ENCODE measurements at places on chromosomes 1 and 21. TPM values are rescaled to one million over a fixed set of nuclear protein-coding genes. Genes with fewer than 3 reads are reported as not detected.

DNA sequence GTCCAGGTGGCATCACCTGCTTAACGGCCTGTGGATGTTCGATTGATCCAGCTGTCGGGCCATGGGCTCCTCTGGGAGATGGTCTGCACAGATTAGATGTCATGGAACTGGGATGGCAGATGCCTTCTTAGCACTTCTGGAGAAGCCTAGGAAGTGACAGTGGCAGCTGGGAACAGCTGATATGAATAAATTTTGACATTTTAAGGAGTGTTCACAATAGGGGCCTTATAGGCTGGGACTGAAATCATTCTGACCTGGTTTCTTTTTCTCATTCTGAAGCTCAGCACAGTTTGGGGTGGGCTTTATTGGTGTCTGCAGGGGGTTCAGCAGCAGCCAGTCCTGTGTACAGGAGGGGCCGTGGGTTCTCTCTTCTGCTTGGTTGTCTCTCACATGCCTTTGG is 175.3 kb downstream of the CACNA1E start:
- DNase-seq = no peak

DNA sequence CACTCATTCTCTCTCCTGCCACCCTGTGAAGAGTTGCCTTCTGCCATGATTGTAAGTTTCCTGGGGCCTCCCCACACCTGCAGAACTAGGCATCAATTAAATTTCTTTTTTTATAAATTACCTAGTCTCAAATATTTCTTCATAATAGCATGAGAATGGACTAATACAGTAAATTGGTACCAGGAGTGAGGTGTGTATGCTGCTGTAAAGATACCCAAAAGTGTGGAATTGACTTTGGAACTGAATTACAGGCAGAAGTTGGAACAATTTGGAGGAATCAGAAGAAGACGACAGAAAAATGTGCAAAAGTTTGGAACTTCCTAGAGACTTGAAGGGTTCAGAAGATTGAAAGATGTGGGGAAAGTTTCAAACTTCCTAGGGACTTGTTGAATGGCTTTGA is 308.1 kb upstream of the TMPRSS15 start:
- no peak for DNase-seq

- DNase-seq = no peak
These were observed 308.2 kb downstream of the DISC1 start for GRCh38 chr1:231934797-231935196.

DNA sequence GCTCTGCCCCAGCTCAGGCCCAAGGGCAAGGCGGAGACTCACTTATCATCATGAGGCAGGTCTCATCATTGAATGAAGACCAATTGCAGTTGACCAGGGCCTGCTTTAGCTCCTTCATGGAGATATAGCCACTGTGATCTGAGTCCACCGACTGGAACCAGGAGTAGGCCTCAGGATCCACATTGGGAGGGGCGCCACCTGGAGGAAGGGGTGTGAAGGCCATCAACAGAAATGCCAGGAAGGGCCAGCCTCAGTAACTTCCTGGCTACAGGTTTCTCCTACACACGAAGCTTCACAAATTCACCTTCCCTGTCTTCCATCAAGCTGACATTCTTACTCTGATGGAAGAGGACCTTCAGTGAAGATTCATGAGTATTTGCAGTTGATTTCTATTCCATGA is 11.6 kb downstream of the PEF1 start:
- no peak for DNase-seq

GRCh38 chr1:26536081-26536480 is 6.5 kb downstream of the RPS6KA1 start:
- no peak for DNase-seq

DNA sequence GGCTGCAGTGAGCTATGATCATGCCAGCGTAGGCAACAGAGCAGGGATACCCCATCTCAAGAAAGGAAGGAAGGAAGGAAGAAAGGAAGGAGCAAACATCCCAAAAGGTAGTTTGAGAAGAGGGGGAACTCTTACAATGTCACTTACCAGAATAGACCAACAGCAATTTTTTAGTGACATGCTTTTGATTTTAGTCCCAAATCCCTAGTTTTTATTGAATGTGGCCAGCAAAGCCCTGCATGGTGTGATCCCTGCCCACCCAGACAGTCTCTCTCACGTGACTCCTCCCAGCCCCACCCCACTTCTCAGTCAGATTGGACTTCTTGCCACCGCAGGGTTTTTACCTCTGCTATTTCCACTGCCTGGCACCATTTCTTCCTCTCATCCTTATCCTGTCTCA is 39.8 kb upstream of the HNRNPU start:
- DNase-seq = no peak

Gene TARBP1
- total RNA-seq = 38.1 TPM

Gene MORC3
- total RNA-seq = 23.6 TPM

Gene OR6N1
- not detected for total RNA-seq
